ENCODE measurements at places on chromosomes 5 and 9. TPM values are rescaled to one million over a fixed set of nuclear protein-coding genes. Genes with fewer than 3 reads are reported as not detected.

The EPB41L4A gene
- 78.8 TPM for total RNA-seq

The SLC34A3 gene
- 0.16 TPM for total RNA-seq

The BTNL9 gene
- 0.78 TPM for total RNA-seq

The PCDHGB3 gene
- total RNA-seq = 12.3 TPM

The MLANA gene
- total RNA-seq = not detected

The HRH2 gene
- 6.9 TPM for total RNA-seq

The KIF20A gene
- 4.1 TPM for total RNA-seq

The ADGRD2 gene
- not detected for total RNA-seq

The C7 gene
- 8.1 TPM for total RNA-seq

The GLRA1 gene
- total RNA-seq = 0.16 TPM

The RGP1 gene
- 12.3 TPM for total RNA-seq

The SLC6A7 gene
- 0.62 TPM for total RNA-seq

The ABHD17B gene
- 105 TPM for total RNA-seq

The MARCOL gene
- not detected for total RNA-seq

The BNIP1 gene
- total RNA-seq = 15.6 TPM

The GPR150 gene
- not detected for total RNA-seq

The HDAC3 gene
- 46.5 TPM for total RNA-seq

The RNF224 gene
- not detected for total RNA-seq

The SPATA31D4 gene
- total RNA-seq = not detected

The AK8 gene
- total RNA-seq = 1.1 TPM

The OSMR gene
- total RNA-seq = 2.0 TPM

The SLC27A4 gene
- total RNA-seq = 23.9 TPM

The FGF18 gene
- total RNA-seq = 0.62 TPM

The SV2C gene
- total RNA-seq = 1.7 TPM

The APBA1 gene
- total RNA-seq = 29.0 TPM

The CENPH gene
- total RNA-seq = 16.2 TPM

The UNC5A gene
- 8.3 TPM for total RNA-seq

The MUSK gene
- 0.16 TPM for total RNA-seq

The PCDHGA10 gene
- 12.0 TPM for total RNA-seq

The SLC46A2 gene
- total RNA-seq = not detected
